ENCODE measurements at places on chromosomes 12 and 14. TPM values are rescaled to one million over a fixed set of nuclear protein-coding genes. Genes with fewer than 3 reads are reported as not detected.

The LGR5 gene
- 0.38 TPM for total RNA-seq

The PPP4R4 gene
- 0.32 TPM for total RNA-seq

The IL31 gene
- total RNA-seq: not detected

The P2RX7 gene
- 5.0 TPM for total RNA-seq

The DPY19L2 gene
- 5.5 TPM for total RNA-seq

The KRT2 gene
- total RNA-seq: not detected

The NKX2-1 gene
- not detected for total RNA-seq

The KRT3 gene
- total RNA-seq: not detected

The OXA1L gene
- 53.7 TPM for total RNA-seq

Data from posterior vena cava (tissue), 2 donors.